ENCODE measurements at places on chromosomes 5 and 9.

DNA sequence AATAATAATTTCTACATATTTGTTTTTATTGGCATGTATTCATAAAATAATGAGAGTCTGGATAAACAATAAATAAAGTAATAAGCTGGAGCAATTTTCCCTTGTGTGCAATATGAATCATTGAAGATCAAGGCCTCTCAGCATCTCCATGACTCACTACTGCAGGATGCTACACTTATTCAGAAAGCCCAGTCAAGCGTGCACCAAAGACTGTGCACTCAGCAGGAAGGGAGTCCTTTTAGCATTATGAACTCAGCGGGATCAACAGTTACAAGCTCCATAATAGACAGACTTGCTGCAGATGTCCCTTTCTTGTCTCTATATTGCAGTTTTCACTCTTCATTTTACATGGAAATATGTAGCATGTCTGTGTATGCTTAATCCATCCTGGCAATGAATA lies 485.3 kb downstream of the CDH9 start:
- no peak for DNase-seq

DNA sequence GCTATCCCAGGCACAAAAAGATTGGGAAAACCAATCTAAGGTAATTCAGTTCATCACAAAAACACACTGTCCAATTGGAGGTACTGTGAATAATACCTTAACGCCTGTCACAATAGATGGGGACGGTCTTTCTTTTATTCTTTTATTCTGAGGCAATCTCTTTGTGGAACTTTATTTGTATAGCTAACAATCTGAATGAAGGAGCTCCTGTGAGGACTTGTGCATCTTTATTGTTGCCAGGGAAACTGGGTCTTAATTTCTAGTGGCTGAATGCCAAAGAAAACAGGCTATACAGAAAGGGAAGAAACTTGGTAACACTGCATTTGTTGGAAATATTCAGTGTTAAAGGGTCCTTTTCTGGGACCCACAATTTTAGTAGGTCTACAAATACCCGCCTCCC lies 546.9 kb upstream of the C9orf72 start:
- DNase-seq = no peak

- no peak for DNase-seq
Measured at GRCh38 chr5:119387945-119388618, 32.3 kb downstream of the TNFAIP8 start.

DNA sequence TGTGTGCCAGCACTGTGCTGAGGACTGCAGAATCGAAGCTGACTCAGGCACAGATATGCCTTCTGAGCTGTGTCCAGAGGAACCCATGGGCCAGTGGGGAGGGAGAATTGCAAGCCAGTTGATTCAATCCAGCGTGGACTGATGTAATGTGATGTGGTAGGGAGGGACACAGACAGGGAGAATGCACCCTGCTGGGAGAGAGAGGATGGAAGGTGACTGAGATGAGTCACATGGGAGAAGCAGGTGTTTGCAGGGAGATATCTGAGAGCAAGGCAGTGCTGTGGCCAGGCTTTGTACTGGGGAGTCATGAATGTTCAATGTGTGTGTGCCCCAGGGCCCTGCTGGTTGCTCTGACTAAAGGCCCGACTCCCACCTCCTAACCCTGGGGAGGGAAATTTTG lies 75.7 kb downstream of the IRX1 start:
- DNase-seq = no peak

Data from stimulated activated CD4-positive, alpha-beta T cell treated with anti-CD3 and anti-CD28 coated beads, Interleukin-1b, Interleukin-23, amount 100 ng/mL, for 24 hours (primary cell).